ENCODE measurements at places on chromosomes 13 and 19.

- no peak for DNase-seq
These were observed 125.1 kb downstream of the SIPA1L3 start for GRCh38 chr19:38032151-38032550.

DNA sequence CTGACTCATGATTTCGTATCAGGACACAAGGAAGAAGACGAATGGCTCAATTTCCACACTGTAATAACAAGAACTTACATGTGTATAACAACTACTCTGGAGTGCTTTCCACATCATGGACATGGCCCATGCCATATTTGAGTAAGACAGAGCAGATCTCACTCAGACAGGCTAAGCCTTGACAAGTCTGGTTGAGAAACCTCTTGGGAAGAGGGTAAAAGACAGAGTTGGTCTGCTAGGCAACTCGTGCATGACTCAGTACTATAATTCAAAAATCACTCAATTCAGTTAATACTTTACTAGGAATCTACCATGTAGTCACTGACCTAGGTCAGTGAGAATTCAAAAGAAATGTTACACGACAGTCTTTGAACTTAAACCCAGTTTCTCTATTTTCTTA lies 5.7 kb upstream of the THSD1 start:
- DNase-seq, result no peak

GRCh38 chr13:80296638-80297037 lies 44.3 kb downstream of the SPRY2 start:
- no peak for DNase-seq

DNA sequence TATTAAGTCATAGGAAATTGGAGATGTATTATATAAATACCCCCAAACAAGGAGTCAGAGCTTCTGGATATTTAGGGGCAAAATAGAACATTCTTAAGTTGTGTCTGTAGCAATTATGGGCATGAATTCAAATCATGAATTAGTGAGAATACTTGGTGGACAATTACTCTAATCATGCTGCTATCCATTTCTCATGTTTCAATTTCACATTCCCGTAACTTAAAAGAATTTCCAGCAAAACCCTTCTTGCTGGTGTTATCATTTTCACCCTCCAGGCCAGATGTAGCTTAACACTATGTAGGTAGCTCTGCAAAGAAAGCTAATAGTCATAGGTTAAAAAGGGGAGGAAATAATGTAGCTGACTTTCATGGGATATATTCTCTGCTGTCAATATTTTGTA lies 136.1 kb downstream of the PCDH9 start:
- no peak for DNase-seq

GRCh38 chr19:13150931-13151604 lies 857 bp downstream of the IER2 start:
- no peak for DNase-seq

GRCh38 chr19:4391701-4392483 lies 8.5 kb downstream of the SH3GL1 start:
- no peak for DNase-seq

DNA sequence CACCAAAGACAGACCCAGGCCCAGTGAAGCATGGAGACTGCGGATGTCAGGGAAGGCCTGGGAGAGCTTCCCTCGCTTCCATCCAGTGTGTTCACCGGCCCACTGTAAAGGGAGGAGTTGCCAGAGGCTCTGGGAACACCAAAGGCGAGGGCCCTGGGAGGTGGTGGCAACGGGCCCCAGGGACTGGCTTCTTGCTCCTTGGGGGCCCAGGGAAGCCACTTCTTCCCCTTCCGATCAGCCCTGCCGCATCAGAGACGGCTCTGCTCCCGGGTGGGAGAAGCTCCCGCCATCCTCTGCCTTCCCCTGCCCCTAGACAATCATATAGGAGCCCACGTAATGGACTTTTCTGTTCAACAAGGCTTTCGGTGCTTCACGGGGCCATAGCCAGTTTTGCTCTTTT lies 83.4 kb upstream of the GPR183 start:
- DNase-seq, result no peak

GRCh38 chr13:39451860-39452301 lies 151.1 kb downstream of the LHFPL6 start:
- no peak for DNase-seq

DNA sequence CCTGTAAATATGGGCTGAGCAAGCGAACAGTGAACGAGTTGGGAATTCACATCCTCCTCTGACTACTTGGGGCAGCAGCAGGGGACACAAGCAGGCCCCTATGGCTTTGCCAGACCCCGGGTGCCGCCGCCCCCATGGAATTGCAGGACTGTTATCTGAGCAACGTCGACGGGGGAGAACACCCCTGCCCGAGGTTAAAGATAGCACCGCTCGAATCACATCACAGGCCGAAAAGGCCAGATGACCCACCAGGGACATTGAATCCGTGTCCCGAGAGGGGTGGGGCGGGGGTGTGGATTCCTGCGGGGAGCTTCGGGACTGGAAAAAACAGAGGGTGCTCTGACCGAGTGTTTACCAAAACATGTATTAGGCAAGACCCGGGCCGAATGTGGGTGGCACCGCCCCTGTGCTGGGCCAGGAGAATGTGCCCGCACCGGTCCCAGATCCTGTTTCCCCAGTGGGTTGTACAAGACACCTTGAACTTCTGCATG lies 9.1 kb downstream of the FEM1A start:
- DNase-seq, result no peak

DNA sequence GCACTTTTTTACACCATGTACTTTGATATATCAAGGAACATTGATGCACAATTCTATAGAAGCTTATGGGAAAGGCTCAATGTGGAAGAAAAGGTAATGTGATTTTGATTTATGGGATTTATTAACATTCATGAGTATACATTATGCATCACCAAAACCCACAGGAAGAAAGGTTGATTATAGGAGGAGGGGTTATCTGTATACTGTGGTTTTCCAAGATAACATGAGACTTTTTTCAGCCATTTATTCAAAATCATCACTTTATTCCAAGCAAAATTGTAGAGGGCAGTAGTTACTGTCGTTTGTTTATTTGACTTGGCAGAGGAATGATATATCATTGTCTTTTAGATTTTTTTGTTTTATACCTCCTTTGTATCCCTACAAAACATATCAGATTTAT lies 54.9 kb downstream of the WDFY2 start:
- DNase-seq, result no peak

GRCh38 chr13:43484432-43485225 lies 302.1 kb downstream of the ENOX1 start:
- no peak for DNase-seq

GRCh38 chr13:113288880-113289279 lies 8.2 kb upstream of the LAMP1 start:
- DNase-seq, result no peak

DNA sequence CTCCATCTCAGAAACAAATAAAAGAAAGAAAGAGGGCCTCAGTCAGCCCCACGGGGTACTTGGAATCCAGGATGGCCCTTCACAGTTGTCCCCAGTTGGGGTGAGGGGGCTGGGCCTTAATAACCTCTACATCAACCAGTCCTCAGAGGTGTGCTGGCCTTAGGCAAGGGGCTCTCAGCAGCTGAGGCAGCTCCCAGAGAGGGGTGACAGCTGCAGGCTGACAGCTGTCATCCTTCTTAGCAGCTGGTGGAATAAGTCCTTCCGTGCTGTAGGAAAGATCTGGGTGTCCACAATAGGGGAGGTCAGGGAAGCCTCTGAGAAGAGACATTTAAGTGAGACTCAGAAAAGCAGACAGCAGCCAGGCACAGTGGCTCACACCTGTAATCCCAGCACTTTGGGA lies 7.4 kb downstream of the BCAM start:
- DNase-seq, result no peak

DNA sequence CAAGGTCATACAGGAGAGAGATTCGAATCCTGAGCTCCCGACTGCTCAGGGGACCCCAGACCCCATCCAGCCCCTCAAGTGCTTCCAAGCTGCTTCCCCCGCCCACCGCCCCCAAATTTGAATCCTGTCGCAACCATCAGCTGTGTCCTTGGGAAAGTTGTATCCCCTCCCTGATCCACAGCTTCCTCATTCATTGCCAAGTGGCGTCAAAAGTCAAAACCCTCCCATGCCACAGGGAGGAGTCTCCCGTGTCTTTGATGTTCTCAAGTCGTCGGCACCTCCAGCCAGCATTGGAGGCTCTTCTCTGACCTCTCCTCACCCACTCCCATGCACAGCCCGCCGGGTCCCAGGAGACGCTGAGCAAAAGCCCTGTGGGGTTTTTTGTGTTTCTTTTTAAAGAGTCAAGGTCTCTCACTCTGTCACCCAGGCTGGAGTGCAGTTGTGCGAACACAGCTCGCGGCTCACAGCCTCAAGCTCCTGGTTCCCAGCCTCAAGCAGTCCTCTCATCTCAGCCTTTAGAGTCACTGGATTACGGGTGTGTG lies 2.8 kb upstream of the IFI30 start:
- DNase-seq, result no peak

GRCh38 chr13:52832313-52832712 lies 16.1 kb downstream of the PCDH8 start:
- DNase-seq, result no peak

DNA sequence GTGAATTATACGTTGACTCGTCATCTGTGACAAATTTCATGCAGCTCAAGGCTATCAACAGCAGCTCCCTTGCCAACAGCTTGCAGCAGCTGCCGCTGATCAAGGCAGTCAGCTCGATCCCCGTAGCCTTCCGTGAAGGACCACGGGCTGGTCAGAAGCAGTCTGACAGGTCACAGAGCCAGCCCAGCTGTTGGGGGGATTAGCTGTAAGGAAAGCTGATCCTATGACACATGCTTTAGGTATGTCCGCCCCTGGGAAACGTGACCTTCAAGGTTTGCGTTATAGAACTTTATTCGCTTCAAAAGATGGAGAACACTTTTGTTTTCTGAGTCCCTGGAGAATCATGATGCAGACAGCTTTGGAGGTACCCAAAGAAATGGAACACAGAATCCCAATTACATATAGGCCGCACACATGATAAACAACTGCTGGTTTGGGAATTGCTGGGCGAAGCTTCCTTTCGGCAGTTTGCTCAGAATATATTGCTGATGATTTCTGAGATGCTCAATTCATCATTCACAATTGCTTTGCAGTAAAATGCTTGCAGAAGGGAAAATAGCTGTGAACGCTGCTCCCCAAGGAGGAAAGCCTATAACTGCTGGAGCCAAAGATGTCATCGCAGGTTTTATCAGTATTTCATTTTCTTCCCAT lies 62.6 kb upstream of the USP29 start:
- DNase-seq, result no peak

GRCh38 chr19:48630296-48631063 lies 6.7 kb downstream of the DBP start:
- no peak for DNase-seq

- DNase-seq, result no peak
These were observed 1.3 kb upstream of the JUND start for GRCh38 chr19:18282788-18283141.

DNA sequence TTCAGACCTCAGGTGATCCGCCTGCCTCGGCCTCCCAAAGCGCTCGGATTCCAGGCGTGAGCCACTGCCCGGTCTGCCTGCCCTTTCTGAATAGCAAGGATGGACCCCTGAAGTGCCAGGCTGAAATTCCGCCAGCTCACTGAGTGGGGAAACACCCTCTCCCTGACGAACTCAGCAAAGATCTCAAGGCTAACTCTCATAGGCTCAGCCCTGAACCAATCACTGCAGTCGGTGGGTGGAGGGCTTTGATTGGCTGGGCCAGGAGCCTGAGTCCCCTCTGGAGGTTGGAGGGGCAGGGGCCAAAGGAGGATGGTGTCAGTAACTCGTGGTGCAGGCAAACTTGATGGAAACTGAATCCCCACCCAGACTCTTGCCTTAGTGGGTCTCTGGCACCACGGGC lies 11.2 kb upstream of the COMP start:
- no peak for DNase-seq

DNA sequence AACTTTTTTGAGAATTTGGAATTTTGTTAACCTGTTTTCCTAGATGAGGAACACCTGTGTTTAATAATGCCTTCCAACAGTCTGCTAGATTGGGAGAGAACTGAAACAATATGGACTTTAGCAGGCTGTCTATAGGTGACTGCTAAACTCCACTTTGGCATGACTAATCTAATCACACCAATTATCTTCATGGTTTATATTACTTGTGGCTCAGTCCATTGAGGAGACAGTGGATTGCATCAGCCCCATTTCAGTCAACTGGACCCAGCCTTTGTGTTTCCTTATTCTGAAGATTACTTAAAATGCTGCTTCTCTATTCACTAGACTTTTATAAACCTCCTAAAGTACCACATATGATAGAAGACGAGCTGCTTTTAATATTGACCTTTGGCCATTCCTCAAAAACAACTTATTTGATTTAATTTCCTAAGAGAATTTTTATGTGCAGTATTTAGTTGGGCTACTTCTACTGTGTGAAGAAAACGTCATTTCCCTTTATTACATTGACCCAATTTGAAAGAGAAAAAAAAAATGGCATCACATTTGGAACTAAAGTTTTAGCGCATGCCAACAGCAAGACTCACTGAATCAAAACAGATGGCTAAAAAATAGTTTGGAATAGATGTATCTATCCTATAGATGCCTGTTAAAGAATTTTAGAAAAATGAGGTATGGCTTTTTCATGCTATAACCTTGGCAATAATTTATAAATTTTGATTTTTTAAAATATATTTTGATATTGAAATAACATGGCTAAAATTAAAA lies 295.8 kb downstream of the NDFIP2 start:
- DNase-seq, result no peak

- DNase-seq, result no peak
These were observed 528.4 kb downstream of the DCT start for GRCh38 chr13:93951108-93951507.

DNA sequence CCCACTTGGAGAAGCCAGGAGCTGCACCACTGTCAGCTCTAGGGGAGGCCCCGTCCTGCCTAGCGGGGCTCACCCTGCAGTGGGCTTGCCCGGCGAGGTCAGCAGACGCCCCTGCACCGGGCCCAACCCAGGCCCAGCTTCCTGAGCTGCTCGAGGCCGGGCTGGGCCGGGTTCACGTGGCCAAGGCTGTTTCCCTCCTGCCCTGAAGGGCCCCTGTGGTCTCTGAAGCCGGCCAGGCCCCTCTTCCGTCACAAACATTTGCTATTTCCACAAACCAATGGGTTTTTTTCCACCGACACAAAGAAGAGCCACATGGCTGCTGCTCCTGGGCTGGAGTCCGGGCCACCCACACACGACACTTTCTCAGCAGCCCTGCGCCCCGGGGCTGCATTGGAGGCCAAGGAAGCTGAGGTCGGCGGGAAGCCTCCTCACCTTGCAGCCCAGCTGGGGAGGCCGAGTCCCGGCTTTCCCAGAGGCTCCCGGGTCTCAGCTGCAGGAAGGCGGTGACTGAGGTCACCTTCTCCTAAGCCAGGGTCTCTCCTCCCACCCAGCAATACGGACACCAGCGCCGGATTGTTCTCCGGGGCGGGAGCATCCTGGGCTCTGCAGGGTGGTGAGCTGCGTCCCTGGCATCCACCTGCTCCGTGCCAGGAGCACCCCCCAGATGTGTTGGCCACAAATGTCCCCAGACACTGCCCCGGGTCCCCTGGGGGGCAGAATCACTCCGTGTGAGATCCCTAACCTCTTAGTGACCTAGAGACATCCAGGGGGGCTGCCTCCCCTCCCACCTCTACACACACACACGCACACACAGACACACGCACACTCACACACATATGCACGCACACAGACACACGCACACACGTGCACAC lies 80.5 kb downstream of the GADD45B start:
- no peak for DNase-seq

DNA sequence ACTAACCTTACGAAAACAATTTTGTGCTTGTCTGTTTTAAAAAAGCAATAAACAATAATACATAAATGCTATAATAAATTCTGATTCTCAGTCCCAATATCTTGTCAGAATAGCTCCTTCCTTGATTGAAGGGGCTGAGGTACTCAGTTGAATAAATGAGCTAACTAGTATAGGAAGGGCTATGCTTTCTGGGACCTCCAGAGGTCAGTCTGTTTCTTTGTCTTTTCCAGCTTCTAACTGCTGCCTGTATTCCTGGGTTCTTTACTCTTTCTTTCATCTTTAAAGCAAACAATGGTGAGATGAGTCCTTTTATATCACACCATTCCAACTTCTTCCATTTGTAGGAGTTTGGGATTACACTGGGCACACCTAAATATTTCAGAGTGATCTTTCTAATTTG lies 1297.0 kb upstream of the ATXN8OS start:
- DNase-seq, result no peak

All from NCI-H1048 (cell line).